ENCODE measurements at places on chromosomes 3 and 15. TPM values are rescaled to one million over a fixed set of nuclear protein-coding genes. Genes with fewer than 3 reads are reported as not detected.

Gene MESP2
- not detected for total RNA-seq

Gene IMPG2
- total RNA-seq = 0.45 TPM

Gene DNASE1L3
- total RNA-seq = not detected

Gene CD200
- total RNA-seq = 9.4 TPM

Gene GOLGA8N
- 5.4 TPM for total RNA-seq

Gene TIPARP
- total RNA-seq = 53.8 TPM

Gene GOLGA8O
- total RNA-seq = 1.0 TPM

Gene CHAC1
- total RNA-seq = 5.9 TPM

Gene SCN11A
- 0.03 TPM for total RNA-seq

Gene HGD
- 0.68 TPM for total RNA-seq

Measured in activated naive CD4-positive, alpha-beta T cell treated with anti-CD3 and anti-CD28 coated beads, Interleukin-2, amount 10 ng/mL, durations not matched to agents 5 hours and 36 hours (primary cell).